ENCODE measurements at places on chromosomes 5 and 9.

DNA sequence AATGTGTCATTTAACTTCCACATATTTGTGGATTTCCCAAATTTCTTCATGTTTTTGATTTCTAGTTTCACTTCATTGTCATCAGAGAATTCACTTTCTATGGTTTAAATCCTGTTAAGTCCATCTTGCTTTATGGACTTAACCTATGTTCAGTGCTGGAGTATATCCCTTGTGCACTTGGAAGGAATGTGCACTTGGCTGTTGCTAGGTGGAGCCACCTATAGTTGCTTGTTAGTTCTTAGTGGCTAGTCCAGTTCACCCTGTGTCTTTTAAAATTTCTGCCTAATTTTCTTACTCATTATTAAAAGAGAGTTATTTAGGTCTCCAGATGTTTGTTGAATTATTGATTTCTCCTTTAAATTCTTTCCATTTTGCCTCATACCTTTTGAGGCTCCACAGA, 1472.5 kb upstream of the CDH6 start:
- DNase-seq, result no peak

DNA sequence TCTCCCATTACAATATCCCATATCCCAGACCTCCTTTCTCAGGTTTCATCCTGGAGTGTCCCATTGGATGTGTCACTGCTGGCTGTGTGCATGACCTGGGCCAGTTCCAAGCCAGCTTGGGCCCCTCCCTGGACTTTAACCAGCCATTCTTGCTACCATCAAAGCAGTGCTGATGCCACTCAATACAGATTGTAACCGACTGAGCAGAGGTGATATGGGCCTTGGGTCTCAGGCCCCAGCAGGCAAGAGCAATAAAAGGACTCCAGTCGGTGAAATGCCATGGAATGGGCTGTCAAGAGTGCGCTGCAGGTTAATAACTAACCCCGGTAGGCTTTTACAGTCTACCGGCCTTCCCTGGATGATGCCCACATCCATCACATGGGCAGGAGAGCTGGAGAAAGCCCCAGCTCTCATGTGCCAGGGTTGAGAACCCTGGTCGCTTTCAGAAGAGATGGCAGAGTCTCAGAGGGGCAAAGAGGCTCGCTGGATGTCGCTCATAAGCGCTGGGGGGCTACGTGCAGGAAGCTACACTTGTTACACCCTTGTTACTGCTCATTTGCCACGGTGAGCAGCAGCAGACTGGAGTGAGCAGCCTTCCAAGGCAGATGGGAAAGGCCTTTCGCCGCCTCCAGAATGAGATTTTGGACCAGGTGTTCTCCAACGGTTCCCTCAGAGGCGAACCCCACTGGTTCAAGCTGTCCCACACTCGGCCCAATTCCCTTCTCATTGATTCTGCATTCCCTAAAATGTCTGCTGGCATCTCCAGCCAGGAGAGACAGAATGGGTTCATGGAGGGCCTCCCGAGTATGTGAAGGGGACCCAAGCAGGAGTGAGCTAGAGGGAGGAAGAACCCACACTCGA, 13.2 kb downstream of the EPB41L4B start:
- DNase-seq, result no peak

GRCh38 chr5:178576591-178577351, 13.4 kb downstream of the COL23A1 start:
- no peak for DNase-seq

- no peak for DNase-seq
Measured at GRCh38 chr5:153751251-153751650, 260.8 kb downstream of the GRIA1 start.

DNA sequence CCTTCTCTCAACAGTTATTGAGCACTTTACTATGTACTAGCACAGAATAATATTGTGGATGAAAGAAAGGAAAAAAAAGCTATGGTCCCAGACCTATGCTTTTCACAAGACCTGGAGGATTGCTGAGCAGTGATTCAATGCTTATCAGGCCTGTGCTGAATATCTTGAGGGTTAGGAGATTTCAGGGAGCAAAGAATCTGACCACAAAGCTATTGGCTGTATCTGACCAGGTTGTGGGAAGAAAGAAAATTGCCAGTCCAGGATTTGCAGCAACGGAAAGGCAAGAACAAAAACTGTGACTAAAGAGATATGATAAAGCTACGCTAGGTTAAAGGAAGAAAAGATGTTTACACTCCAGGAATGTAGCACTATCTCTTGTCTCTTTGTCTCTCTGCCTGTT, 14.9 kb upstream of the MACIR start:
- DNase-seq, result no peak

- no peak for DNase-seq
Measured at GRCh38 chr5:74221413-74221812, 419.1 kb downstream of the ENC1 start.

Measured in KBM-7 (cell line).